ENCODE measurements at places on chromosomes 16 and 17. TPM values are rescaled to one million over a fixed set of nuclear protein-coding genes. Genes with fewer than 3 reads are reported as not detected.

Gene TIGD7
- polyA plus RNA-seq, result 3.9 TPM

Gene PFAS
- polyA plus RNA-seq, result 14.8 TPM

Gene QPRT
- 0.27 TPM for polyA plus RNA-seq

Gene RAB37
- polyA plus RNA-seq, result not detected

Gene FAM20A
- 11.0 TPM for polyA plus RNA-seq

Gene KRTAP17-1
- not detected for polyA plus RNA-seq

Gene TBC1D3C
- not detected for polyA plus RNA-seq

Gene CES5A
- not detected for polyA plus RNA-seq

Gene MYH2
- 0.32 TPM for polyA plus RNA-seq

Gene CD300LG
- polyA plus RNA-seq, result not detected

Gene PIK3R5
- not detected for polyA plus RNA-seq

Gene SLC52A1
- not detected for polyA plus RNA-seq

Gene CCL3
- polyA plus RNA-seq, result not detected

Gene ITGAL
- polyA plus RNA-seq, result 0.27 TPM
